CD4-positive, alpha-beta T cell treated with Interleukin-15 for 4 hours (primary cell): ENCODE measurements at places on chromosomes 4 and X.

DNA sequence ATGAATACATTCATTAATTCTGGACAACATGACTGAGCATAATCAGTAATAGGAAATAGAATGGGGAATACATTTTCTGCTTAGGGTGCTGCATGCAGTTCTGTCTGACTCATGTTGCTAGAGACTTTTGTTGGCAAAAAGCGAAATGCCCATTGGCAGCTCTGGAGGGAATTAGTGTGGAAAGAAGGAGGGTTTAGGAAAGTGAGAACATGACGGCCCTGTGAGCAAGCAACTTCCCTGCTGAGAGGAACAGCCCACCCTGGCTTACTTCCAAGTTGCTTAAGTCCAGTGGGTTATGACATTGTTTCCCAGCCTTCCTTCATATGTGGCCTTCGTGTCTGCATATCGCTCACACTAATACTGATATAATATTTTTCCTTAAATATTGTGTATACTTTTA, 13.8 kb downstream of the MAD2L1 start:
- DNase-seq, result no peak

DNA sequence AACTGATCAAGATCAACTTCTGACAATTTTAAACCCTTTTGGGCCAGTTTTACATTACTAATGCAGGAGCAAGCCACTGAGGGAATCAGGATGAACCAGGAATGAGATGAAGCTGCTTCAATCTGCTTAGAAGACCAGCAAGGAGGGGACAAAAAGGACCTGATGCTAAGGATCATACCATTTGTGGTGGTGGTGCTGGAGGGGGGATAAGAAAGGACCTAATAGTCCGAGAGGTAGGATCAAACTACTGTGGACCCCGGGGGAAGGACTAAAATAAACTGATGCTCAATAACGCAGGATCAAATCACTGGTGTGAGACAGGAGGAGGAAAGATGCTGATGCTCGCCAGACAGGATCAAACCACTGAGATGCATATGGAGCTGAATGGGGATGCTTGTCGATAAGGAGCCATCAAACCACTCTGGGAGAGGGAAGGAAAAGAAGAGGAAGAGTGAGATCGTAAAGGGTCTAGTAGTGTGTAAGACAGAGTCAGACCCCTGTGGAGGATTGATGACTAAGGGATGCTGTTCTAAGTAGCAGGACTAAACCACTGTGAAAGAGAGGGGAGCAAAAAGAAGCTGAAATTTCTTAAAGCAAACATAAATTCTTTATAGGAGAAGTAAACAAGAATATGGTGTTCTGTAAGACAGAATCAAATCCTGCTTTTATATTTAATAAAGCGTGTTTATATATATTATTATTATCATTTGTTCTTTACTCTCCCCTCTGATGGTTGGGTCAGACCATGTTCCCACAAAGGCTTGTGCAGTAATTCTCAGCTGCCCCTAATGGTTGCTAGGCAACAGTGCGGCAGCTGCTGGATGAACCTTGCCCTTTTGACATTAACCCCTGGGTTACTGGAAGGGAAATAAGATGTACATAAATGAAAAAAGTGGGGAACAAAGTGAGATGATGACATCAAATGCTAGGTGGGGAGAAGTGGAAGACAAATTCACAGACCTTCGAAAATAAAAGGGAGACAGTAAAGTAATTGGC, 432.5 kb upstream of the FGF16 start:
- DNase-seq, result no peak

- DNase-seq, result no peak
Measured at GRCh38 chr4:179709961-179710624, 2267.9 kb upstream of the AGA start.

DNA sequence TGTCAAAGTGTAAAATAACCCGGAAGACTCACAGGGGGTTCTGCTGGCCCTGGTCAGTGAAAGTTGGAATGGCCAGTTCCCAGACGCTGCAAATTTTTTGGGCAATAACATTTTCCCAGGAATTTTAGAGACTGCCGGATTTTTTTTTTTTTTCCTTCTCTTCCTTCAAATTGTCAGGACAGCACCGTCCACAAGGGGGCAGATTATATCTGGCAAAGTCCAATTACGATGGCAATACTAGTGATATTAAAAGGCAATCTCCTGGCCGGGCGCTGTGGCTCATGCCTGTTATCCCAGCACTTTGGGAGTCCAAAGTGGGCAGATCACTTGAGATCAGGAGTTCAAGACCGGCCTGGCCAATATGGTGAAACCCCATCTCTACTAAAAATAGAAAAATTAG, 20.5 kb downstream of the SLC25A5 start:
- peak; percentile 31 for DNase-seq

DNA sequence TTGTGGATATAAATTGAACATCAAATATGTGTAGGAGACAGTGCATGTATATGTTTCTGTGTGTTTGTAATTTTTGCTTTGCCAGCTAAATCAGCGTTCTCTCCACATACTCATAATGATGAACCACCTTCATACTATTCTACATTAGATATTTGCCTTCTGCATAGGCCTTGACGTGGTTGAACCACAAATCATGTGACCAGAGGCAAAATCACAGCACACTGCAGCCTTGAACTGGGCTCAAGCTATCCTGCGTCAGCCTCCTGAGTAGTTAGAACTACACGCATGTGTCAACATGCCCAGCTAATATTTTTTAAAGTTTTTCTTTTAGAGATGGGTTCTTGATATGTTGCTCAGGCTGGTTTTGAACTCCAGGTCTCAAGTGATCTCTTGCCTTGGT, 9.5 kb downstream of the UBQLN2 start:
- DNase-seq, result no peak

- DNase-seq, result no peak
Measured at GRCh38 chr4:27318740-27319139, 458.1 kb downstream of the STIM2 start.

DNA sequence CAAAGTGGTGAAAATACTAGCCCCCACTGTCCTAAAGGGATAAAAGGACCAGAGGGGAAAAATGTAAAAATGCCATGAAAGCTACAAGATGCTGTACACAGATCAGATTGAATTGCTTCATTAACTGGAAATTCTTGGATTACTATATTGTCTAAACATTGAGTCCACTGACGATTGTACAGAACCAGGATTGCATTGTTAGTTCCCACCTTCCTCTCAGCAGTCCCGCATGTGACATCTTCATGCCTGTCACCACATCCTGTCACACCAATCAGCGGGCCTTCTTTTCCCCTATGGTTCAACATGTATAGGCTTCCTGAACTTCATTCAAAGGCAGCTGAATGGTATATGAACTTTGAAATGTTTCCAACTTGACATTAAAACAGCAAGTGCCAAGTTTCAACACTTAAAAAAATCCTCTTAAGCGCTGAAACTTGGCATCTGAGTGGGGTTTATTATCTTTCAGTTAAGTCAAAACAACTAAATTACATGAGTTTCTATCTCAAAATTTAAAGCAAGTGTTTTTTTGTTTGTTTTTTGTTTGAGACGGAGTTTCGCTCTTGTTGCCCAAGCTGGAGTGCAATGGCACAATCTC, 24.6 kb downstream of the ZRSR2 start:
- DNase-seq, result no peak

- DNase-seq, result no peak
Measured at GRCh38 chrX:130216320-130216719, 44.6 kb downstream of the RAB33A start.

- DNase-seq, result no peak
Measured at GRCh38 chrX:78011846-78012245, 42.4 kb upstream of the PGAM4 start.

- no peak for DNase-seq
Measured at GRCh38 chrX:54248309-54248708, 65.3 kb upstream of the FAM120C start.

DNA sequence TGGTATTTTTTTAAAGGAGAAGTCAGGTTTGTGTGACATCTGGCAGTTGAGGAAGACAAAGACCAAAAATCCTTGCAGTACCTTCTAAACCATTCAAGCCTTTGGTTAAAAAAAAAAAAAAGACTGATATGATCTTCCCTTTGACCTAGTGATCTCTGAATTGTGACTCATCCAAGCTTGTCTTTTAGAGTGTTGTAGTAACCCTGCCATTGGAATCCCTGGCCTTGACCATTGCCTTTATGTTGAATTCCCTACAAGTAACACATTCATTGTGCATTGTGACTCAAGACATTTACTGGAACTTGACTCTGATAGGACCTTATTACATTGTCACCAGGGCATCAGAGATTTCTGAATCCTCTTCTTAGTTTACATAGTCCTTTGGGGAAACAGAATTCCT, 1469.0 kb downstream of the TECRL start:
- DNase-seq, result no peak

DNA sequence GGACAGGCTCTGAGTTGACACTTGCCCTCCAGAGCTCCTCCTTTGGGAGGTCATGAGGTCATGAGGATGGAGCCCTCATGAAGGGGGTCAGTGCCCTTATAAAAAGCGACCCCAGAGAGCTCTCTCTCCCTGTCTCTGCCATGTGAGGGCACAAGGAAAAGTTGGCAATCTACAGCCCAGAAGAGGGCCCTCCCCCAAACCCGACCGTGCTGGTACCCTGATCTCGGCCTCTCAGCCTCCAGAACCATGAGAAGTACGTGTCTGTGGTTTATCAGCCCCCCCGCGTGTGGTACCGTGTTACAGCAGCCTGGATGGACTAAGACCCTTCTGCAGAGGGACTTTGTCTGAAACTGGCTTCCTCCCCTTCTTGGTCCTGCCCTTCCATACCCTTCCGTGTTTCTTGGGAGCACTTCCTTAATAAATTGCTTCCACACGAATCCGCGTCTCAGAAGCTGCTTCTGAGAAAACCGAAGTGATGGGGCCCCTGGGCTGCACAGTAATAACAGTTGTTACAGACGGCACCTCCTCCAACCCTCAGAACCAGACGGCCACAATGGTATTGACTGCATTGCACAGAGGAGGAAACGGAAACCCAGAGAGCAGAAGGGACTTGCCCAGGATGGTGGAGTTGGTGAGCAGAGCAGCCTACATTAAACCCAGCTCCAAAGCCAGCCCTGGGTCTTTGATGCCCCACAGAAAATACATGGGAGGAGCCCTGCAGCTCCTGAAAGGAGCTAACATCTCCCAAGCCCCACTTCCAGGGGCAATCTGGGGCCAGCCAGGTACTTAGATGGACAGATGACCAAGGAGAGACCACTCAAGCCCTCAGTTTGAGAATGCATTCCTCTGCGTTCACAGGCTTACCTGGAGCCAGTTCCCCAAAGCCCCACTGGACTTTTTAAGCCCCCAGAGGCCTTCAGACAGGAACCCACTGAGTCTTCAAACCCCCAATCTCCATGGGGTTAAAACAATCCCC, 242.7 kb downstream of the BCOR start:
- peak; percentile 87 for DNase-seq

GRCh38 chr4:95510877-95511276, 37.9 kb downstream of the UNC5C start:
- DNase-seq, result no peak

GRCh38 chr4:142974328-142974727, 128.2 kb upstream of the INPP4B start:
- DNase-seq, result no peak

DNA sequence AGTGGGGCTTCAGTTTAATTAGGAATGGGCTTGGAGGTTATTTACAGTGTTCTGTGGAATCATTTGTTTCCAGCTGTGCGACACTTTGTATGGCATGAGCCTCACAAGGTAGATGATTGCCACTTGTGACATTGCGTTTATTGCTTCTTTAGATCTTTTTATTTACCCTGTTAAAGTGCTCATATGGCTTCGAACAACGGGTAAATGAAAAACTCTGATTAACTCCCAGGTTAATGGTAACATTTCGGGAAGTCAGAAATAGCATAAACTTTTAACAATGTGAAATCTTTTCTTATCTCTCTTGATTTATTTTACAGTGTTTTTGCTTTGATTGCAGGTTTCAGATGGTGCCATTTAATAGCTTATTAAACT, 494.3 kb downstream of the IDS start:
- no peak for DNase-seq

- DNase-seq, result no peak
Measured at GRCh38 chrX:16838202-16839066, 31.7 kb downstream of the RBBP7 start.

- DNase-seq, result peak; percentile 37
Measured at GRCh38 chrX:101417981-101418841, 10.2 kb downstream of the HNRNPH2 start.
